ENCODE measurements at places on chromosomes 13 and 19.
A peak's percentile ranks its signal among the peaks of the same experiment; 100 is the strongest.

DNA sequence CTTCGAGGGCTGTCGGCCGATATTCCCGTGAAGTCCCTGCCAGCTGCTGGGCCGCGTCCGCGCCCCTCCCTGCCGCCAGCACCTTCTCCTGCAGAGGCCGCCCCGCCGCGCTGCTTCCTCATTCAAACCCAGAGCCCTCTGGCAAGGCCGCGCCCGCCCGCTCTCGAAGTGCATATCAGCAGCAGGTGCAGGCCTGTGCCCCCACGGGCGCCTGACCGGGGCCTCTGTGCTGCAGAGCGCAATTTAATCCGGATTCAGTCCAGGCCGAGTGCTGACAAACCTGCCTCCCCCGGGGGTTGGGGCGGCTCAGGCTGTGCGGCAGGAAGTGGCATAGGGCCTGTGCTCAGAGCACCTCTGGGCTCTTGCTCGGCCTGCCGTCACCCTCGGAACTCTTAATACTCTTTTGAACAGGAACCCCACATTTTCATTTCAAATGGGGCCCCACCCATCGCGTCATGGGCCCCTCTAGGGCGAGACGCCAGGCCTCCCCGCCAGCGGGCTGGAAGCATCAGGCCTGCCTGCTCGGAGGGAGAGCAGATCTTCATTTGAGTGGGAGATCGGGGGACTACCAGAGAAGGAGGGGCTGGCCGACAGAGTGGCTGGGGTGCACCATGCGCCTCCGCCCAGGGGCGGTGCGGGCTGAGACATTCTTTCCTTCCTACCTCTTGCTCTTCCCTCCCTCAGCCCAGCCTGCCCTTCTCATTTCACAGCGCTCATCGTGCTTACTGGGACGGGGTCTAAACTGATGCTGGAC, 125.7 kb downstream of the TNFRSF19 start:
- no peak for DNase-seq

GRCh38 chr13:66348745-66349690, 881.1 kb downstream of the PCDH9 start:
- no peak for DNase-seq

- no peak for DNase-seq
Observed at GRCh38 chr19:30303131-30303654, 69.0 kb upstream of the ZNF536 start.

DNA sequence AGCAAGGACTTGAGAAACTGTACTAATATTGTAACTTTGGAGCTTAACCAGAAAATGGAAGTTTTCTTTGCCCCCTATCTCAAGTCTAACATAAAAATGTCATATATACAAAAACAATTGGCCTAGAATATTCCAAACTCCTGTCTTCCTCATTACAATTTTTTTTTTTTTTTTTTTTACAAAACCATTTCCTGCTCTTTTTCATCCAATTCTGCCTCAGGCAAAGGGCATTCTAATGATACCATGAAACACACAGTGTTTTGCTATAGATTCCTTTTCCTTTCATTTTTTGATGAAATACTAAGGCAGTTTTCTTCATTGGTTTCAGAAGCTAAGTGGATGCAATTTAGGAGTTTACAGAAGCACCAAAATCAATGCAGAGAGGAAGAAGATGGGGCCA, 119.7 kb downstream of the LHFPL6 start:
- no peak for DNase-seq

GRCh38 chr13:104408733-104409132, 1342.5 kb upstream of the SLC10A2 start:
- DNase-seq, result no peak

DNA sequence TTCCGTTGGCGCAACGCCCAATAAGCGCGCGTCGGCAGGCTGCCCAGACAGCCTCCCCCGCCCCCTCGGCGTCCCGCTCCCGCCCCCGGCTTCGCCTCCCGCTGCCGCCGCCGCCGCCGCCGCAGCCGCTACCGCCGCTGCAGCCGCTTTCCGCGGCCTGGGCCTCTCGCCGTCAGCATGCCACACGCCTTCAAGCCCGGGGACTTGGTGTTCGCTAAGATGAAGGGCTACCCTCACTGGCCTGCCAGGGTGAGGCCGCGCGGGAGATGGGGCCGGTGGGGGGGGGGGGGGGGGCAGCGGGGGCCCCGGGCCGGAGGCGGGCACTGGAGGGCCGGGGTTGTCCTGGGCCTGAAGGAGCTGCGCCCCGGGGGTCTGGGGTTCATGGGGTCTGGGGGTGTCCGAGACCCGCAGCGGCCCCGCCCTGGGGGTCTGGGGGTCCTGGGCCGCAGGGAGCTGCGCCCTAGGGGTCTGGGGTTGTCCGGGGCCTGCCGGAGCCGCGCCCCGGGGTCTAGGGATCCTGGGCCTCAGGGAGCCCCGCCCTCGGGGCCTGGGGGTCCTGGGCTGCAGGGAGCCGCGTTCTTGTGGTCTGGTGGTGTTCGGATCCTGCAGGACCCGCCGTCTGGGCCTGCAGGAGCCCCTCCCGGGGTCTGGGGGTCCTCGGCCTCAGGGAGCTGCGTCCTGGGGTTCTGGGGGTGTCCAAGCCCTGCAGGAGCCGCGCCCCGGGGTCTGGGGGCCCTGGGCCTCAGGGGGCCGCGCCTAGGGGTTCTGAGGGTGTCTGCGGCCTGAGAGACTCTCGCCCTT, at the start of gene HDGFL2:
Gene HDGFL2 (plus strand): TSS at position 124 of the 801 bp plus-strand sequence. CDS start 54 bp downstream, at position 178.
- DNase-seq, result no peak

GRCh38 chr19:56978023-56978565, 137.6 kb upstream of the PEG3 start:
- no peak for DNase-seq

DNA sequence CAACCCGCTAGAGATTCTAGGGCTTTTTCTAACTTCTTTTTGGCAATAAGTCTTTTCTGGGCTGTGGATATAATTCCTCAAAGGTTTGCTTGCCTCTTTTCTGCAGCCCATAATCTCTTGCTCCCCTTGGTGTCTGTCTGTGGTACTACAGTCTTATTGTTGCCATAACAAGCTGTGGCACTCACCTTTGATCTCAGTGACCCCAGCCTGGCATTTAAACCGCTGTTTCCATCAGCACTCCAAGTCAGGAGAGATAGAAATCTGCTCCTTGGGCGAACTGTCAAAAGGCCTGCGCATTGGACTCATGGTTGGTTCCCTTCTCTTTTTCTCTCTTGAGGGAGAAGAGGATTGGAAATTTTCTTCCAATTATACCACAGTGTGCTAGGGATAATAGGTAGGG, 14.5 kb upstream of the MPHOSPH8 start:
- DNase-seq, result no peak

- no peak for DNase-seq
Observed at GRCh38 chr19:5028229-5028886, 59.4 kb downstream of the KDM4B start.

- DNase-seq, result no peak
Observed at GRCh38 chr13:110884517-110884916, 30.4 kb downstream of the ANKRD10 start.

GRCh38 chr13:27200413-27201070, 28.9 kb upstream of the USP12 start:
- DNase-seq, result no peak

GRCh38 chr19:1163934-1164683, 10.0 kb downstream of the SBNO2 start:
- DNase-seq, result no peak

- DNase-seq, result no peak
Observed at GRCh38 chr13:101916108-101916774, 463.8 kb downstream of the ITGBL1 start.

- DNase-seq, result no peak
Observed at GRCh38 chr13:44978328-44978727, 10.9 kb downstream of the NUFIP1 start.

GRCh38 chr19:41610789-41611188, 16.1 kb downstream of the CEACAM4 start:
- no peak for DNase-seq

DNA sequence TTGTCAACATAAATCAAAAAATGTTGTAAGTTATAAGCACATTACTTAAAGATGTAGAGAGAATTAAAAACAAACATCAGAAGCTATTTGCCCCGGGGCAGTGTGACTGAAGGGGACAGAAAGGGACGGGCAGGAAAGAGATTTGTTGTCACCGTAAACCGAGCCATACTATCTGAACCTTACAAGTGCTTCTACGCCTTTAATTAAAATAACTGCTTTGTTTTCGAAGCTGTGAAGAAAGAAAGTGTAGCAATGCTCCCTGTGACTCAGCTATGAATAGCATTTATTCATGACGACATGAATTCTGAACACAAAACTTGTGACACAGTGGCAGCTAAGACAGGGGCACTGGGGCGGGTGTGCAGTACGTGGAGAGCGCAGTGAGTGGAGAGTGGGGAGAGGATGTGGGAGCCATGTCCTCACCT, 30.0 kb downstream of the ZNF787 start:
- DNase-seq, result no peak

GRCh38 chr13:98389319-98389718, 187.6 kb downstream of the STK24 start:
- DNase-seq, result no peak

- DNase-seq, result no peak
Observed at GRCh38 chr13:40084934-40085333, 429.5 kb downstream of the COG6 start.

GRCh38 chr13:106551350-106551749, 15.9 kb upstream of the EFNB2 start:
- DNase-seq, result no peak

GRCh38 chr13:73133531-73133930, 74.7 kb downstream of the KLF5 start:
- DNase-seq, result no peak

DNA sequence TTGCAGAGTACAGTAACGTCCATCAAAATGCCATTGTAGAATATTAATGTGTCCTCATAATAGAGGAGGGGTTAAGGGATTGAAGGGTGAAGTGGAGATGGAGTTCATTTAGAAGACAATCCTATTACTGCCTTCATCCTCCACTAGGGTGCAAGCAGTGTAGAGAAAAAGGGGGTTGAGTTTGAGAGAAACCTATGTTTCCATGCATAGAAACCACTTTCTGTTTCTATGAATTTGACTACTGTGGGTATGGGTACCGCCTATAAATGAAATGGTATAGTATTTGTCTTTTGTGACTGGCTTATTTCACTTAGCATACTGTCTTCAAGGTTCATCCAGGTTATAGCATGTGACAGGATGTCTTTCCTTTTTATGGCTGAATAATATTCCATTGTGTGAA, 156.0 kb downstream of the GGACT start:
- DNase-seq, result no peak

DNA sequence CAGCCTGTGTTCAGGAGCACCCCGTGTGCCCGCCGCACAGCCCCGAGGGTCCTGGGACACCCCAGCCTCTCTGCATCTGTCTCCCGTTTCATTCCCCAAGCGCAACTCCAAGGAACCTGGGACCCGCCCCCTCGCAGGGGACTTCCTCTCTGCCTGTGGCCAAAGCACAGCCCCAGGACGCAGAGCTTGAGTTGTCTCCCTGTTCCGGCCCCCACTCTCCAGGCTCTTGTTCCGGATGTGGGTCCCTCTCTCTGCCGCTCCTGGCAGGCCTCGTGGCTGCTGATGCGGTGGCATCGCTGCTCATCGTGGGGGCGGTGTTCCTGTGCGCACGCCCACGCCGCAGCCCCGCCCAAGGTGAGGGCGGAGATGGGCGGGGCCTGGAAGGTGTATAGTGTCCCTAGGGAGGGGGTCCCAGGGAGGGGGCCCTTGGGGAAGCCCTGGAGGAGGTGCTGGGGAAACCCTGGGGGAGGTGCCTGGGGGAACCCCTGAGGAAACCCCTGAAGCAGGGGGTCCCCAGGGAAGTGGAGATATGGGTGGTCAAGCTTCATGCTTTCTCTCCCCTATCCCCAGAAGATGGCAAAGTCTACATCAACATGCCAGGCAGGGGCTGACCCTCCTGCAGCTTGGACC, 1.3 kb downstream of the HCST start:
- DNase-seq, result peak; percentile 85

DNA sequence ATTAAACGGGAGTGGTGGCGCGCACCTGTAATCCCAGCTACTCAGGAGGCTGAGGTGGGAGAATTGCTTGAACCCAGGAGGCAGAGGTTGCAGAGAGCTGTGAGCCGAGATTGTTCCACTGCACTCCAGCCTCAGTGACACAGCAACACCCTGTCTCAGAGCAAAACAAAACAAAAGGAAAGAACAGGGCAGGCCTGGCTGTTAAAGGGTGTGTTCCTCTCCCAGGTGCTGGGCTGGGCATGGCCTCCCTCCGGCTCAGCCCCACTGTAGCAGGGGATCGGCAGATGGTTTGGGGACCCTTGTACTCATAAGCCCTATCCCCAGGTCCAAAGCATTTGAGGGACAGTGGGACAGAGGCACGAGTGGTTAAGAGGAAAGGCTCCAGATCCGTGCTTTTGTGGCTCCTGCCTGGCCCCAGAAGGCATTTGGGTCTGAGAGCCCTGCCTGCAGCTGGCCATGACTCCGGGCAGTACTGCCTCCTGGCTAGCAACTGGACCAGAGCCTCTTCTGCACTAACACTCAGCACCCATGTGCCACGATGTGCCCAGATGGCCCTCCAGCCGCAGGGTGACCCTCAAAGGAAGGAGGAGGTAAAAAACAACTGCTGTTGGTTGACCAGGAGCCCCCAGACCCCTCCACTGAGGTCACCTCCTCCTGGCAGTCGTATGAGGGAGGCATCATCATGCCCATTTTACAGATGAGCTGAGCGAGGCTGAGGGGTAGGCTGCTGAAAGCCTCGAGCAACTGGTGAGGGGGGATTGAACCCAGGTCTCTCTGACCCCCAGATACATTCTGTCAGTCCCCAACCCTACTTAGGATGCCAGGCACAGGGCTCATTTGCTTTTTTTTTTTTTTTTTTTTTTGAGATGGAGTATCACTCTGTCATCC, 10.0 kb downstream of the RFX1 start:
- no peak for DNase-seq

- no peak for DNase-seq
Observed at GRCh38 chr13:102696465-102696864, 1.6 kb upstream of the METTL21C start.

GRCh38 chr19:48364598-48365348, 606 bp downstream of the SYNGR4 start:
- no peak for DNase-seq

DNA sequence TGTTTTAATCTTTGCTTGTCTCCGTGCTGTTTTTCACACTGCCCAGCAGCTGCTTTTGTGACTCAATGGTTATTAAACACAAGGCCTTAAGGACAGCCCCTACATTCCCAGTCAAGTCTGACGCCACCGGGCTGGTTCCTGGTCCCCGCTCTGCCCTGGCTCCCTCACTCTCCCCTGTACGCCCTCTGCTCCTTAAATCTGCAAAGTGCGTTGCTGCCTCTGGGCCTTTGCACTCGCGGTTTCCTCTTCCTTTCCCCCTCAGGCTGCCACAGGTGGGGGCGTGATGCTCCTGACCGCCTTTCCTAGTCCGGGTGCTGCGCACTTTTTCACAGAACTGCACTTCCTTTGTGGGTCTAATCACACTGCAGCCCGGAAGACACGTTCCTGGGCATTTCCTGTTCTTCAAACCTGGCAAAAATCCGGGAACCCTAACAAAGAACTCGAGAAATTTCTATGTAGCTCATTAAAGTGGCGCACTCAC, 25.6 kb downstream of the NOSIP start:
- peak; percentile 36 for DNase-seq

GRCh38 chr19:43505186-43505456, 575 bp upstream of the PHLDB3 start:
- DNase-seq, result no peak
